ENCODE measurements at places on chromosomes 12 and 14. TPM values are rescaled to one million over a fixed set of nuclear protein-coding genes. Genes with fewer than 3 reads are reported as not detected.

The MRPL42 gene
- total RNA-seq, result 64.9 TPM

- no peak overlapping the region for H3K27ac ChIP-seq
- peaks cover 5% of the 10 kb centered on the region for H3K4me1 ChIP-seq
- H3K36me3 ChIP-seq, result no peaks in the 10 kb centered on the region
- H3K4me3 ChIP-seq, result no peak overlapping the region
- no peak for DNase-seq
These were observed 181.2 kb downstream of the PRKCH start for GRCh38 chr14:61502459-61503093.

DNA sequence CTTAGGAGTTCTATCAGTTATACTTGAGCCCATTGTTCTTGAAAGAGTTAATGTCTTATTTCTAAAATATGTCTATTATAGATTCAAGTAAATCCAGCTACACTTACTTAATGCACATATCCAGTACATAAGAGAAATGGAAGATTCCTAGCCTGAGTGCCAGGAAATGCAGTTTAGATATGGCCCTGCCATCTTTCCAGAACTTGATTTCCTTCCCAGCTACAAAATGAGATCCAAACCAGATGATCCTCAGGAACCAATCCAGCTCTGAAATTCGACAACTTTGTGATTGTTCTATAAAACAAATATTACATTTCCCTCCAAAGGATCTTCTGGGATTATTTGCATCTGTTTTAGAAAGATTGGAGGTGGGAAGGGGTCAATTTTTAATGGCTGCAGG, 317.3 kb upstream of the GARIN6 start:
- H3K4me3 ChIP-seq, result no peak overlapping the region
- H3K27ac ChIP-seq, result no peak overlapping the region
- no peak for DNase-seq
- no peaks in the 10 kb centered on the region for H3K4me1 ChIP-seq
- no peaks in the 10 kb centered on the region for H3K27me3 ChIP-seq

The SLC2A13 gene
- total RNA-seq, result 5.9 TPM

DNA sequence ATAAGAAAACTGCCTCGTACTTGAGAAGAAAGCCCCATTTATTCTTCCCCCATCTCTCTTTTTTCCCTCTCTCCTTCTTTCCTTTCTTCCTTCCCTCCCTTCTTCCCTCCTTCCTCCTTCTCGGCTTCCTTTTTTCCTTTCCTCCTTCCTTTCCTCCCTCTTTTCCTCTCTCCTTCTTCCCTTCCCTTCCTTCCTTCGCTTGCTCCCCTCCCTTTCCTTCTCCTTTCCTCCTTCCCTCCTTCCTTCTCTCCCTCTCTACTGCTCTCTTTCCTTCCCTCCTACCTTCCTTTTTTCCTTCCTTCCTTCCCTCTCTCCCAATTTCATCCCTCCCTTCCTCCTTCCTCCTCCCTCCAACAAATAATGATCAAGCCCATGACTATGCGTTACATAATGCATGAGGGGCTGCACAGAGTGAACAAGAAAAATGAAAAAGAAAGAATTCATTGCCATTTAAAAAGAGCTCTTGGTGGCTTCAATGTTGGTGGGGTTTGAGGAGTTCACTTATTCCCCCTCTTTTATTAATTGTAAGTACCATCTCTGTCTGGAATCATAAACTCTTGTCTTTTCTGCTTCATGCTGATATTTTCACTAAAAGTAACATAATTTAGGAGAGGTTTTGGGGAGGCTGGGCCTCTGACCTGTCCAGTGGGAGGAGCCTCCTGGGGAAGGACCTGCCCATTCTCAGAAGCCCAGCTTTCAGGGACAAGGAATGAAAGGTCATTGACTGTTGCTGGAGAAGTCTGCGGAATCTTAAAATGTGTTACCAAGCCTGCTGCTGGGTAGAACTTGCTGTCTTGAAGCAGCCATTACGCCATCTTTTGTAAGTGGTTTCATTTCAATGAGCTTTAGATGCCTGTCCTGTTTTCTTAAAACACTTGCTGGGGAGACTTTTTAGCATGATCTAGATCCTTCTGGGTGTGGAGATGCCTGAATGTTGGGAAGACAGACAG, 144.3 kb downstream of the CHST11 start:
- no peak for DNase-seq
- no peaks in the 10 kb centered on the region for H3K4me1 ChIP-seq
- H3K36me3 ChIP-seq, result no peaks in the 10 kb centered on the region
- H3K27me3 ChIP-seq, result no peaks in the 10 kb centered on the region
- no peak overlapping the region for H3K27ac ChIP-seq

DNA sequence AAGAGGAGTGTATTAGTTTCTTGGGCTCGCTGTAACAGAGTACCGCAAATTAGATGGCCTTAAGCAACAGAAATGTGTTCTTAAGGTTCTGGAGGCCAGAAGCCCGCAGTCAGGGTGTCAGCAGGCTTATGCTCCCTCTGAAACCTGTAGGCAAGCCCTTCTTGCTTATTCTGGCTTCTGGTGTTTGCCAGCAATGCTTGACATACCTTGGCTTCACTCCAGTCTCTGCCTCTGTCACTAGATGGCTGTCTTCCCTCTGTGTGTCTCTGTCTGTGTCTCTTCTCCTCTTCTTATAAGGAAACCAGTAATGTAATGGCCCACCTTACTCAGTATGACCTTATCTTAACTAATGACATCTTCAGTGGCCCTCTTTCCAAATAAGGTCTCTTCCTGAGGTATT, 85.1 kb downstream of the DERA start:
- no peaks in the 10 kb centered on the region for H3K4me1 ChIP-seq
- H3K27me3 ChIP-seq, result no peaks in the 10 kb centered on the region
- H3K36me3 ChIP-seq, result no peaks in the 10 kb centered on the region
- H3K27ac ChIP-seq, result no peak overlapping the region

The STAC3 gene
- 4.8 TPM for total RNA-seq

The NTF3 gene
- total RNA-seq, result 1.0 TPM

DNA sequence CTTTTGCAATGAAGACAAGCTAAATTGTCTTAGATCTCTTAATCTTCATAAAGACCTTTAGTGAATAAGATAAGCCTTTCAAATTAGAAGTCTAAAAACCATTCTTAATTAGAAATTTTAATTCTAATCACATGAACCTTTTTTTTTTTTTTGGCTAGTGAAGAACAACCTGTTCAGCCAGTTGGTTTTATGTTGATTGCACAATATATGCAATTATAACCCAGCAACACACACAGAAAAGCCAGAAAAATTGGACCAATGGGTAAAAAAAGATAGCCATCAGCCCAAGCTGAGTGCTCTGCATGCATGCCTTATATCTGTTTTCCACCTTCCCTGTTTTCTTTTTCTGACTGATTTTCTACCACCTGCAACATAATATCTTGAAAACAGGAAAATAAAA, 252.2 kb downstream of the SYT10 start:
- no peaks in the 10 kb centered on the region for H3K4me1 ChIP-seq
- no peak overlapping the region for H3K4me3 ChIP-seq
- no peak overlapping the region for H3K27ac ChIP-seq

- H3K27ac ChIP-seq, result no peak overlapping the region
- H3K4me1 ChIP-seq, result no peaks in the 10 kb centered on the region
- no peaks in the 10 kb centered on the region for H3K36me3 ChIP-seq
- H3K27me3 ChIP-seq, result no peaks in the 10 kb centered on the region
These were observed 49.9 kb downstream of the FUT8 start for GRCh38 chr14:65462411-65462810.

The SLC17A8 gene
- total RNA-seq, result not detected

- no peak for DNase-seq
- H3K36me3 ChIP-seq, result no peaks in the 10 kb centered on the region
These were observed 76.7 kb upstream of the SLC8A3 start for GRCh38 chr14:70265422-70265821.

The DIO3 gene
- 6.9 TPM for total RNA-seq

The ANKRD33 gene
- not detected for total RNA-seq

GRCh38 chr12:52258335-52258901, 16.0 kb upstream of the KRT86 start:
- H3K27ac ChIP-seq, result no peak overlapping the region
- no peaks in the 10 kb centered on the region for H3K36me3 ChIP-seq
- H3K4me1 ChIP-seq, result no peaks in the 10 kb centered on the region

DNA sequence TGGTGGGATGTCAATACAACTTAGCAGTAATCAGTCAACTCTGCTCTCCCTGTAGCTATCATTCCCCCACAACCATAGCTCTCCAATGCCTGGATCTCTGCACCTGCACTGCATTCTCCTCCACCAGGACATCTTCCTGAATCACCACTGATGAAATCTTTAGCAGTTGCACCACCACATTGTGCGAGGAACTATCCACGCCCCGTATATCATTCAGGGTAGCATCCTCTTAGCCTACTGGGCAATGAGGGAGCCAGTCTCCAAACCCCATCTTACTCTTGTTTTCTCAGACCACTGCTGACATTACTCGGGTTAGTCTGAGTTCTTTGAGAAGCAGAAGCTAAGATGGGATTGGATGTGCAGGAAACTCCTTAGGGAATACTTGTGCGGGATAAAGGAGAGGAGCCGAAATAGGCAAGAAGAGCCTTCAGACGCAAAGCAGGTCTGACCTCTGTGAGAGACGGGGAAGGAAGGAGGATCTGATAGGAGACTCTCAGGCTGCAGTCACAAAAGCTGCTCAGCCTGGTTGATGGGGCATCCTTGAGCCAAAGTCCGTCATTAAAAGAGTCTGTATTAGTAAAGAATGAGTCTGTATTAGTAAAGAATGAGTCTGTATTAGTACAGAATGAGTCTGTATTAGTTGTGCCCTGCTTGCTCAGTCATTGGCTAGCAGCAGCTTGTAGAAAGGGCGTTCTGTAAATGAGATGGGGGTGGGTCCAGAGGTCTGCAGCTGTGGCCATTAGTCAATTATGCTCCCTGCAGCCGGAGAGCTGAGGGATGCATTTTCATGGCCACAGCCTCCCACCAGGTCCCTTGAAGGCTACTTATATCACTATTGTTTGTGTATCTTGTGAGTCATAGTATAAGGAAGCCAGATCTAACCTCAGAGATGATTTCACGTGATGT, 49.6 kb upstream of the RASSF3 start:
- H3K4me1 ChIP-seq, result no peaks in the 10 kb centered on the region
- DNase-seq, result no peak
- no peaks in the 10 kb centered on the region for H3K27me3 ChIP-seq
- H3K4me3 ChIP-seq, result no peak overlapping the region
- no peak overlapping the region for H3K27ac ChIP-seq

GRCh38 chr12:74111688-74112360, 425.8 kb upstream of the ATXN7L3B start:
- no peaks in the 10 kb centered on the region for H3K27me3 ChIP-seq
- no peak overlapping the region for H3K4me3 ChIP-seq
- no peaks in the 10 kb centered on the region for H3K36me3 ChIP-seq

DNA sequence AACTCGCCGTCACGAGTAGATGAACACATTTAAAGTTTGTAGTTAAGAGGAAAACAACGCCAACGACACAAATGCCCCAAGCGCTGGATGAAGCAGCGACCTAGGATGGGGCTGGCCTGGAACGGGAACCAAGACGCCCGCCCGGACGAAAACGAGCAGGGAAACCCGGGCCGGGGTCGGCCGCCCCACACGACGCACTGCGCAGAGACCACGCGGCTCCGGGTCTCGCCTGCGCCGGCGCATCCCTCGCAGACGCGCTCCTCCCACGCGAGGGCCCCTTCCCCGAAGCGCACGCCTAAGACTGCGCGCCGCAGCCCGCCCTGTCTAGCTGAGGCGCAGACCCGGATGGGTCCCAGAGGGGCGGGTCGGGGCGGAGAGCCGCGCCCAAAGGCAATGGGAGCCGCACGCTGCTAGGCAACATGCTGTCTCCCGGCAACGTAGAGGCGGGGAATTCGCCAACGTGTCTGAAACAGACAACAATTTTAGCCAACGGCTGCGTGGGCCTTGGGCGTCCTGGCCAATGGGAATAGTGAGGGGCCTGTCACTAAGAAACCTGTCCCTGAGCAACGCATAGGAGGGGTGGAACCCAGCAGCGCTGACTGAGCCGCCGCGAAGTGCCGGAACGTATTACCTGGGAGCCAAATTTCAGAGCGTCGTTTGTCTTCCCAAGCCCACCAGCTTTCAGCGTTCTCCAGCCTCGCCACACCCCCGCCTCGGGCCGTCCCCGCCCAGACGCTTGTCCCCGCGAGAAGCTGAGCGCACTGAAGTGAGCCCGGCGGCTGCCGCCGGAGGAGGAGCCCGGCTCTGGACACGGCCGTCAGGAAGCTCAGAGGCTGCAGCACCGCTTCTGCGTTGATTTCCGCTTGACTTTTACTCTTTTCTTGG, 21.0 kb upstream of the CHFR start:
- peaks cover 4% of the 10 kb centered on the region for H3K4me1 ChIP-seq
- H3K36me3 ChIP-seq, result no peaks in the 10 kb centered on the region
- DNase-seq, result peak; percentile 98
- H3K27me3 ChIP-seq, result no peaks in the 10 kb centered on the region
- peak overlapping the region; percentile 79 for H3K27ac ChIP-seq

DNA sequence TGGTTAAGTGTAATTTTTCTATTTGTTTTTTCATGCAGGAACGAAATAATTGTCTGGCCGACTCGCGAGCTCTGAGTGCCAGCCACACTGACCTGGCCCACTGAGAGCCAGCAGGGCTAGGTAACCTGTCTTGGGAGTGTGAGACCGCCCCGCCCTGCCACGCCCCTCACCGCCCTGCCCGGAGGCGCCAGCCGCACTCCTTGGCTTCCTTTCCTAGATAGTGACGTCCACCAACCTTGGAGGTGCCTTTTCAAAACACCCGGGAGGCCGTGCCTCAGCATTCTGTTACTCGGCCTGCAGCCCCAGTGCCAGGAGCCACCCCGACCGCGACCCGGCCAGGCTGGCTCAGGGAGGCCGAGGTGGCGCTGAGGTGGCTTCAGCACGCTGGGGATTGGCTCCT, 21.7 kb downstream of the XRCC3 start:
- no peak overlapping the region for H3K4me3 ChIP-seq
- H3K27ac ChIP-seq, result peak overlapping the region; percentile 53
- no peaks in the 10 kb centered on the region for H3K27me3 ChIP-seq
- no peaks in the 10 kb centered on the region for H3K36me3 ChIP-seq
- peak; percentile 60 for DNase-seq

The HOXC10 gene
- 0.51 TPM for total RNA-seq

The GRIP1 gene
- 19.5 TPM for total RNA-seq

GRCh38 chr12:13387101-13387500, 190.6 kb downstream of the EMP1 start:
- no peak overlapping the region for H3K27ac ChIP-seq
- H3K4me3 ChIP-seq, result no peak overlapping the region
- H3K4me1 ChIP-seq, result no peaks in the 10 kb centered on the region
- no peaks in the 10 kb centered on the region for H3K27me3 ChIP-seq
- no peak for DNase-seq

DNA sequence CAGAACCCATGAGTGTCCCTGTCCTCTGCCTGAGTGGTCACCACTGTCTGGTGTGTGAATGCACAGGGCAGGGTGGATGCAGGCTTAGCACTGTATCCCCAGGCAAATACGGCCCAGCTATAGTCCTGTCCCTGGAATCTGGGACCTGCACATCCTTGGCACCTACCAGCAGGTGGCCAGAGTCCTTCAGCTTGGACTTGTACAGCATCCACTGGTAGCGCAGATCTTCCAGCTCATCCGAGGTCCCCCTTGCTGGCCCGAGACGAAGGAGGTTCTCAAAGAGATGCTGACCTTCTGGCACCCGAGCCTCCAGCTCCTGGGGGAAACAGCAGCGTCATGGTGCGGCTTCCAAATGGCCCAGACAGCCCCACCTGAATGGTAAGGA, 83.4 kb downstream of the SYNE3 start:
- no peaks in the 10 kb centered on the region for H3K4me1 ChIP-seq
- no peaks in the 10 kb centered on the region for H3K36me3 ChIP-seq
- H3K27ac ChIP-seq, result no peak overlapping the region
